ENCODE measurements at places on chromosomes 2 and 18.

- DNase-seq, result no peak
Measured at GRCh38 chr2:182043861-182044260, 58.2 kb downstream of the PPP1R1C start.

GRCh38 chr2:159798376-159798725 lies 343 bp upstream of the CD302 start:
- DNase-seq, result no peak

- DNase-seq, result no peak
Measured at GRCh38 chr2:84197901-84198300, 261.2 kb downstream of the SUCLG1 start.

DNA sequence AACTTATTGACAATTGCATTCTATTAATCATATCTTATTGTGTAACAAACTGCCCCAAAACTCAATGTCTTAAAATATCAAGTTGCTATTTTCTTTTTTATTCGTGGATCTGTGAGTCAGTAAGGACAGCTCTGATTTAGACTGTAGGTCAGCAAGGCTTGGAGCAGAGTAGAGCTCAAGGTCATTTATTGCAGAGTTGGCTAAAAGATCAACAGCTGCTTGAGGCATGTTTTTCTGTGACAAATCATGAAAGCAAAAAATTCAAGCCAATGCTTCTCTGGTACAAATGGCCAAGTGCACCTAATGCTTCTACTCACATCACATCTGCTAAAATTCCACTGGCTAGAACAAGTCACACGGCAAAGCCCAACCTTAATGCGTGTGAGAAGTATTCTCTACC lies 497.7 kb upstream of the LRATD1 start:
- no peak for DNase-seq

- no peak for DNase-seq
Measured at GRCh38 chr2:190607014-190607597, 41.8 kb upstream of the NAB1 start.

DNA sequence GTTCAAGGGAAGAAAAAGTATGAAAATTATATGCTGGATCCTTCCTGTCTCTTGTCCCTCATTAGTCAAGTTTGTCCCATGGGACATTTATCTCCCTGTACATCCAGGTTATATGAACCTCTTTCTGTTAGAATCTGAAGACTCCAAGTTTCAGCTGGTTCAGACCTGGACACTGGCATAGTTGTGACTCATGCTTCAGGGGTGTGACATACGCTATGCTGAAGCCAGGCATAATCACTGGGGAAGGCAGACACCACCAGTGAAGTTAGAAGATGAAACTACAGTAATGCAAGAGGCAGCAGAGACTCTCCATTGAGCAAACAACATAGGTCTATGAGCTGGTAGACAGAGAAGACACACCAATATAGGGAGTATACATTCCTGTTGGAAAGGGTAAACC lies 269.7 kb upstream of the SLC8A1 start:
- no peak for DNase-seq

Data from SHP77 (cell line).